ENCODE measurements at places on chromosomes 3 and 15. TPM values are rescaled to one million over a fixed set of nuclear protein-coding genes. Genes with fewer than 3 reads are reported as not detected.

GRCh38 chr3:181793006-181793405 lies 81.3 kb downstream of the SOX2 start:
- DNase-seq = no peak

RBMS3 gene
- 7.5 TPM for polyA plus RNA-seq

GRCh38 chr15:95958382-95958781 lies 372.1 kb upstream of the NR2F2 start:
- no peak for DNase-seq

- no peak for DNase-seq
These were observed 379.3 kb downstream of the MAGI1 start for GRCh38 chr3:65659396-65659795.

- peak; percentile 26 for DNase-seq
These were observed 1.7 kb downstream of the SEMA5B start for GRCh38 chr3:123025642-123026521.
